ENCODE measurements at places on chromosomes 3 and 15.

DNA sequence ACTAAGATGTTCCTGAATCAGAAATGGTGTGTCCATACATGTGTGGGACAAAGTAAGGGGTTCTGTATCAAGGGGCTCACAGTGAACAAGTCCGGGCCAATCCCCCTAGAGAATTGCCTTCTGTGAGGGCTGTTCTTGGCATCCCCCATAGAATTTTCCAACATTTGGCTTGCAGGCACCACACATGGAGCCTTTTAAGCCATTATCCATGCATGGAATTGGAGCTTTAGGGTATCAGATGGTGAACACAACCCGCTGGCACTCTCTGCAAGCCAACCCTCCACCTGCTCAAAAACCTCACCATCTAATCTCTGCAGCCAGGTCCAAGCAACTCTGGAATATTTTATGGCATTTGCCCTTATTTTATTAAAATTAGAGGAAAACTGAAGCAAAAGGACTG, 278.7 kb downstream of the ERC2 start:
- DNase-seq: no peak

- no peak for DNase-seq
Measured at GRCh38 chr3:15541371-15541770, 19.9 kb upstream of the COLQ start.

- no peak for DNase-seq
Measured at GRCh38 chr3:130816561-130817445, 70.2 kb upstream of the PIK3R4 start.

GRCh38 chr3:150097588-150097890, 126.8 kb upstream of the PFN2 start:
- DNase-seq: no peak

GRCh38 chr3:38247366-38248035, 18.1 kb upstream of the SLC22A13 start:
- no peak for DNase-seq
